ENCODE measurements at places on chromosomes 5 and 9.

- no peak for DNase-seq
Observed at GRCh38 chr5:168128557-168128956, 162.9 kb upstream of the WWC1 start.

DNA sequence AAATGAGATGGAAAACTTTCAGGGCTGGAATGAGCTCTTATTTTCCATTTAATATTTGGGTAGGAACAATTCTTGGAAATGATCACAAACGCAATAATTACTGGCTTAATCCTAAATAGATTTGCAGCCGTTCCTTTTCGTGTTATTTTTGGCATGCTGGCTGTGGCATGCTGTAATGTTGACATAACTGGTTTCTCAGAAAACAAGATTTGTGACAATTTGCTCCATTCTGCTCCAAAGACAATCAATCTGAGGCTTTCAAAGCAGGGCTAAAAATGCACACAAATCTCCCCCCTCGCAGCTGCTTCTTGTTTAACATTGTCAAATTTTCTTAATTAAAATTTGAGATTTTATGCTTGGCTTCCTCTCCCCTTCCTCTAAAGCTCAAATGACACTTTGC is 151.2 kb downstream of the TTC39B start:
- DNase-seq = no peak

DNA sequence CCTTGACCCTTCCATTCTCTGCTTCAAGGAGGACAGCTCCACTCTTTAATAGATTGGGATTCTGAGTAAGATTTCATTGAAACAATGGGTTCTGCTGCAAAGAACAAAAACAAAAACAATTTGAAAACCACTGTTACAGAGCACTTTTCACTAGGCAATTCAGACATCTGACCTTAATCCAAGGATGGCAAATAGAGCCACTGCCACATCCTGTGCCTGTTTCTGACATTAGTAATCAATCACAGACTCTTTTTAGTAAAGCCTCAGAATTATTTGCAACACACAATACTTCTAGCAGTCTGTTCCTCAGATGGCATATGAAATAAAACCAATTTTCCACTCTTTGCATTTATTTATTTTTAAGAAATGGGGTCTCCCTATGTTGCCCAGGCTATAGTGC is 37.8 kb upstream of the NDFIP1 start:
- DNase-seq = no peak

DNA sequence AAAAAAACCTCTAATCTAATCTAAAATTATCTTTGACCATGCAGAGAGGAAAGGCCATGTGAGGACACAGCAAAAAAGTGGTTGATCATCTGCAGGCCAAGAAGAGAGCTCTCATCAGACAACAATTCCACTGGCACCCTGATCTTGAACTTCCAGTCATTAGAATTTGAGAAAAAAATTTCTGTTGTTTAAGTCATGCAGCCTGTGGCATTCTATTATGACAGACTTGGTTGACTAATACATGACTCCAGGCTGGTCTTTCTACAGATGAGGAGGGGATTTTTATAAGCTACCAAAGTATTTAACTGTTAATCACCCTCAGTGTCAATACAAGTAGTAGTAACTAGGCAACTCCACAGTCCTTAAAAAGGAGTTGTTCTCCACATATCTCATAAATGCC is 358.5 kb upstream of the RGMB start:
- DNase-seq = peak; percentile 98

DNA sequence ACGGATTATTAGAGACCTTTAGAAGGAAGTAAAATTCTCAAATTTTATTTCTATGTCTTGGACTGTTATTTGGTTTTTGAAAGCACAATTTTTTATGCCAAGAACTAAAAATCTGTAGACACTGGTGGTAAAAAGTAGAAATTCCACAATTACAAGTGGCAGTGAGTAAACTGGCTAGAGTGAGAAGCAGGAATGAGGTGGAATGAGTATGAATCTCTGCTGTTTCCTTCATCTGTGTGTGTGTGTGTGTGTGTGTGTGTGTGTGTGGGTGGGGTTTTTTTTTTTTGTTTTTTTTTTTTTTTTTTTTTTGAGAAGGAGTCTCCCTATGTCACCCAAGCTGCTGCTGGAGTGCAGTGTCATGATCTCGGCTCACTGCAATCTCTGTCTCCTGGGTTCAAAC is 94.2 kb downstream of the TLE4 start:
- no peak for DNase-seq

GRCh38 chr5:131381777-131382176 is 117.9 kb downstream of the CDC42SE2 start:
- no peak for DNase-seq

- no peak for DNase-seq
Observed at GRCh38 chr9:11794984-11795383, 898.2 kb upstream of the TYRP1 start.

DNA sequence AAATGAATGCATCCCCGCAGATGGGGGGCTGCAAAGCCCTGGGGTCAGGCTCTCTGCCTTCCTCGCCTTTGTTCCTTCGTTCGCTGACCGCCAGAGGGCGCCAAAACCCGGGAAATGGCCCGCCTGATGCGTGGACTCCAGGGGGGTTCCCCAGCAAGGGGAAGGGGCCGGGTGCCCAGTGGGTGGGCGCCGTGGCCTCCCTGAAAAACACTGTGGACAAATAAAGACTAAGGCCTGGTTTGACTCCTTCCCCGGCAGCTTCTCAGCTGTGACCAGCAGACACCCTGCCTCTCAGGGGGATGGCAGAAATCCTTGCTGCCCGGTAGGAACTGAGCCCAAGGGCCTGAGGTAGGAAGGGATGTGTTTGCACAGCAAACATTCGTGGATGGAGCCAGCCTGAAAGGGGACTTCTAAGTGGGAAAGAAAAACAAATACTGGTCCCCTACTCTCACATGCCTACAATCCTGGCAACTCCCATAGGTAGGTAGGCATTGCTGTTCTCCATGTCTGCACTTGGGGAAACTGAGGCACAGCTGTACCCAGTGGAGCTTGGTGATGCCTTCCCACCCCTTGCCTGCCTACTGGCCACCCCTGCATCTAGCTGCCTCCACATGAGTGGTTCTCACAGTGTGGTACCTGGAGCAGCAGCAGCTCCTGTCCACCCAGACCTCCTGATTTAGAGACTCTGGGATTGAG is 57.7 kb downstream of the DUSP1 start:
- DNase-seq = peak; percentile 33

DNA sequence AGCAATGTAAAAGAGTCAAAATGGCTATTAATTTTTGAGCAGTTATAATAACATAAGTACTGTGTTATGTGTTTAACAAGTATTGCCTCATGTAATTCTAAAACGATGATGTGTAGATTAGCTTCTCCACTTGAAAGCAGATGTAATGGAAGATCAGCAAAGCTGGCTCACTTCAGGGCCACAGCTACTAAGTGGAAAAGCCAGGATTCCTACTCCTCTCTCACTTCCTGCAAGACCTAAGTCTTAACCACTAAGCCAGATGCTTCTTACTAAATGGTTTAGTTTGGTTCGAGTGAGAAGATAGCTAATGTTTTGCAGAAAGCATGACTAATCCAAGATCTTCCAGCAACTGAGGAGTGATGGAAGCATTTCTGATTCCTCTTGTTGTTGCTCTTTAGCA is 15.7 kb upstream of the TNC start:
- DNase-seq = peak; percentile 77

DNA sequence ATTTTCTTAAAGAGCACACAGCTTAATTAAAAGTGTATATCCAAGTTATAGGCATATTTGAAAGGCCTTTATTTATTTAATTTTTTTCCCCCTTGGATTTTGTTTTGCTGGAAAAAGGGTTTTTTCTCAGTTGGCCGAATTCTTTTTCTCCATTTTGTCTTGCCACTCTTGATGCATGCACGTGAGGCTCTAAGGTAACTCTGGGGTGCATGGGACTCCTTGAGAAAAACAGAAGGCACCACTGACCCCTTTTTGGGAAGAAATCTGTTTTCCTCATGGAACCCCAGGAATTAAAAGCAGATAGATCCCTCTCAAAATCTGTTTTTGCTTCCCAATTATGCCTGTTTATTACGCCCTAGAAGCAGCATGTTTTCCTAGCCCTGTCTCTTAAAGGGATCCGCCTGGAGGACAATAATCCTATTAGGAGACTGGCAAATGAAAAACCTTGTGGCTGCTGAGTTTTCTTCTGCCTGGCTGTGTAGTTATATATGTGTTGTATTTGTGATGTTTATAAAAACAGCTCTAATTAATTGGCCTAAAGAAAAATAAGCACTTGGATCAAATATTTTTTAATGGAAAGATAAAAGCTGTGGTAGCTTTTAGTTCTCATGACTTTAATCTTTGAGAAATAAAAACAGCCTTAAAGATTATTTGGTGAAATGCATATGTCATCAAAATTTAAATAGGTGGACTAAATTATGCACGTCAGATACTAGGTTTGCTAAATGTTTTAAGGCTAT is 435.1 kb upstream of the CDH9 start:
- no peak for DNase-seq

GRCh38 chr9:130478736-130479575 is 34.2 kb downstream of the ASS1 start:
- no peak for DNase-seq

GRCh38 chr5:139147483-139148087 is 50.6 kb downstream of the SIL1 start:
- peak; percentile 75 for DNase-seq

DNA sequence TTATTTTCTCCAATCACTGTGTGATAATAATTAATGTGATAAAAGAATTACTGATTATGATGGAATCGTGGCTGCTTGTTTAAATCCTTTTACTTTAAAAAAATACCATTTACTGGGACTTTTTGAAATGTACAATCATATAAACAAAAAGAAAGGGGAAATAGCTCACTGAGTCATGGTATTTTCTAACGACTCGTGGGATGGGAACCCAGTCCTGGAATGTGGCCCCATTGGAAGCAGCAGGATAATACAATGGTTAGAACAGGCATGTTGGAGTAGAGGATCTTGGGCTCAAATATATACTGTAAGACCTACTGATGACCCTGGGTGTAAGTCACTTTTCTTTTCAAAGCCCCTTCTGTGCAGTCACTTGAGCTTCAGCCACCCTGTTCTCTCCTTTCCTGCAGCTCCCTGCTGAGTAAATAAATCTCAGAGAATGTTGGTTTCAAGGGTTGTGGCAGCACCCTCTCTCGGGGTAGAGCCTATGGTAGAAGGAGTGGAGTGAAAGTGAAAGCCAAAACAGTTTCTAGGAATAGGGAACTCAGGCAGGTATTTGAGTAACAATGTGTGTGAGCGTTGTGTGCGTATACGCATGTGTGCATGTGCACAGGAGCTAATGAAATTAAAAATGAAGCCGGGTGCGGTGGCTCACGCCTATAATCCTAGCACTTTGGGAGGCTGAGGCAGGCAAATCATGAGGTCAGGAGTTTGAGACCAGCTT is 40.8 kb upstream of the LARP1 start:
- DNase-seq = peak; percentile 54

GRCh38 chr9:127384901-127385300 is 12.1 kb upstream of the SLC2A8 start:
- DNase-seq = no peak

GRCh38 chr9:26643826-26644225 is 248.8 kb downstream of the CAAP1 start:
- DNase-seq = no peak

DNA sequence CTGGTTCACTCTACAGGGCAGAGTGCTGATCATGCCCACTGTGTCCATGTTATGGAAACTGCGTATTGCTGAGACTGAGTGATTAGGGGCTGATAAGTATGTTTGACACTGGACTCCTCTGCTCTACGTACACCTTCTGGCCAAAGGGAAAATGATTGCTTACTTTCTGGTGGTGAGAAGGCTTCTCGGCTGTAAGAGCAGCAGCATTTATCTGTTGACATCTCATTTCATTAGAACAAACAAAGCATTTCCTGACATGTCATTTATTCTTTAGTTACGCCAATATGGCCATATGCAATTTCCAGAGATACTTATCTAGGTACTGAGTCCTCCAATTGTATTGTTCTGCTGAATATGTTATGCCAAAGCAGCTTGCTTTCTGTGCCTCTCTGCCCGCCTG is 5.6 kb downstream of the FAXDC2 start:
- DNase-seq = no peak

- no peak for DNase-seq
Observed at GRCh38 chr5:101943784-101944183, 352.3 kb downstream of the SLCO4C1 start.

DNA sequence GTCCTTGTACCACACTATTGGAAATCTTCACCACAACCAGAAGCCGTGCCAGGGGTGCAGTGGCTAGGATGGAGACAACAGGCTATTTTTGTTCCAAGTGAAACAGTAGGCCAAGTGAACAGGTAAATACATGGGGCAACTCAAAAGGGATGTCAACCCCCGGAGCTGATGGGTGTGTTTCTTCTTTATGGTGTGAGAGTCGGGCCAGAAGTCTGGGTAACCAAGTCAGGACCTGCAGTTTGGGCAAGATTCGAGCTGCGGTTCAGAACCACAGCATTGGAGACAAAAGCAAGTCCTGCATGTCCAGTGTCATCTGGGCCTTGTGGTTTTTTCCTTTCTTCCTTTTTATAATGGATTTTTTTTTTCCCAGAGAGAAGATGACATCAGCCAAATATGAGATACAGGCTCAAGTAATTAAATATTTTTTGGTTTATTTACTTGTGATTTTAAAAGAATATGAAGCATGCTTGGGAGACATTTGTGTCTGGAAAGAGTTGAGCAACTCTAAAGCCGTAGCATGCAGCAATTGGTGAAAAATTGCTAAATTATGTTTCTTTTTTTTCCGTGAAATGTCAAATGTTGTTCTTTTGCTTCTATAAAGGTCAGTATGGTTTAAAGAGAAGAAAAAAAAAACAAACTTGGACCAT is 261.6 kb downstream of the ARRDC3 start:
- DNase-seq = no peak

DNA sequence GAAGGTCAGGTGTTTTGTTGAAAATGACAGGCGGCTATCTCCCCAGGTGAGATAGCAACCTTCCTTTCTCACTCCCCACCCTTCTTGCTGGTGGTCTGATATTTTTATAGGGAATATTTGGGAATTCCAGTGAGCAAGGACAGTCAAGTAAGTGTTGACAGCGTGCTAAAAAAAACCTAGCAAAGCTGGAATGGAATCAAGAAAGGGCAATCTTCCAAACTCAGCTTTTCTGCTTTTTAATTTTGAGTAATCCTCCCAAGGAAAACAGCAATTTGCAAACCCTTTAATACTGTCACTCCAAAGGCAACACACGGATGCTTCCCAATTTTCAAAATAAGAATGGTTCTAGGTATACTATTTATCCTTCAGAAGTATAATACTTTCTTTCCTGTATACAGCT is 143.7 kb upstream of the PCA3 start:
- DNase-seq = no peak

DNA sequence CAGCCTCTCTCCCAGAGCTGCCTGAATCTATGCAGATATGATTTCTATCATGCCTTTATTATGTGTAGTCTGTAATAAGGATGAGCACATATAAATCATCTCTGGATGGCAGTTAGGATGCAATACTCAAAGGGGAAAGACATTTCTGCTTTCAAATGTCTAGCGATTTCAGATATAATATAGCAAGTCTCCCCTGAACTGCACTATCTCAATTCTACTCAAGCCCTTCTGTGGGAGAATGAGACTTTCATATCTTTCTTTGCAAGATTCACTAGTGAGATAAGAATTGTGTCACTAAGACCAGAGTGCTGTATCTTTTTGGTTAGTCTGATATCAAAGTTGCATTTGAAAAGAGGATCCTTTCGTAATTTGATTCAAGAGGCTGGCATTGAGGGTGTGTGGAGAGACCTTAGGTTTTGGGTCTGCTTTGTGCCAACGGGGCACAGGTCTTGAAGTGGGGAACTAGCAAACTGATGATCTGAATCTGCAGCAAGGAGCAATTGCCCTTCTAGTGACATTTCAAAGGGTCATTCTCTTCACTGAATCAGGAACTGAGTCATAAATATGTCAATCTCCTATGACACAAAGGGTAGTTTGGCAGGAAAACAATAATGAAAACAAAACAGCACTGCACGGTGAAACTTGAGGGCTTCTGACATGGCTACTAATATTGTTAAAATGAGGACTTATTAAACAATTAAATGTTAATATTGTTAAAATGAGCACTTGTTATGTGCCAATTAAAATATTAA is 305.5 kb upstream of the CLINT1 start:
- DNase-seq = no peak
